ENCODE measurements at places on chromosomes 2 and 18.

DNA sequence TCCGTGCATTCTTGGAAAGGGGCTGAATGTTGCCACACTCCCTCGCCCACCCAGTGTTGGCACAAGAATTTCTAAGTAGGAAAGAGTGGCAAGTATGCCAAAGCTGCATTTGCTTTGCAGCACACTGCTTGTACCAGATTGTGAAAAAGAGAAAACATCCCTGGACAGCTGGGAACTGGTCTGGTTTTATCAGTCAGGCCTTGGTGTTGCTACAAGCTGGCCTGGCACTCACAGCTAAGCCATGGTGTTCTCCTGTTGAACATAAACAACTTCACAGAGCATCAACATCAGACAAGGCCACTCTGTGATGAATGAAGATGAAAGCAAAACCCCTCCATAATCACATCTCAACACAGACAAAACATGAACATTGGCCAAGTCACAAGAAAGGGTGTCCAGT lies 4.2 kb upstream of the TRABD2A start:
- DNase-seq, result no peak

- no peak for DNase-seq
Measured at GRCh38 chr18:59554796-59555335, 142.4 kb downstream of the CCBE1 start.

DNA sequence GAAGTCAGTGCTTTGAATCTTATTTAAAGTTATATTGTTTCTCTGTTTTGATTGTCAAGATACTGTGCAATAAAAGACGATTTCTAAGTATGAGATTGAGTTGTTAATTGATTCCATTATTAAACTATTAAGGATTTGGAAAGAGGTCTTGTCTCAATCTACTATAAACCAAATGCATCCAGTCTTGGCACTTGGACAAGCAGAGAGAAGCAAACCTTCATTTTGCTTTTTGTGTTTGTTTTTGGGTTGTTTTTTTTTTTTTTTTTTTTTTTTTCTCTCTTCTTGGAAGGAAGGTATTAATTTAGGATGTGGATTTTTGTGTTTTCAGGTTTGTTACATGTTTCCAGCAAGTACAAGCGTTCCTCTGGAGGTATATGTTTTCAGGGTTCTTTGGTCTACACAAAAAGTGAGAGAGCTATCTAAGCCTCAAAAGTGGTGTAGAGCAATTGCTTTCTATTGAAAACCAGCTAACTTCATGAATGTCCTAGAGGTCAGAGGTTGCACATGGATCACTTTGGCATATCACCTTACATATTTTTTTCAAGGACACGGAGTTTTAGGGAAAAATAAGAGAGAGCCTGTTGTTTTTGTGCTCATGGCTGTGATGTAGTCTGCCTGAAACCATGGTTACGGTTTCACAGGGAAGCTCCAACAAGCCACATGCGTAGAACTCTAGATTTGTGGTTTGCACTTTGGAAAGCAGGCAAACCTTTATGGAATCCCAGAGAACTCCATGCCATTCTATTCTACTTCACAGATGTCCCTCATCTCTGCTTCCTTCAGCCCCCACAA lies 1.8 kb downstream of the PRKCE start:
- DNase-seq, result no peak

GRCh38 chr2:10948188-10948564 lies 36.4 kb downstream of the KCNF1 start:
- no peak for DNase-seq

DNA sequence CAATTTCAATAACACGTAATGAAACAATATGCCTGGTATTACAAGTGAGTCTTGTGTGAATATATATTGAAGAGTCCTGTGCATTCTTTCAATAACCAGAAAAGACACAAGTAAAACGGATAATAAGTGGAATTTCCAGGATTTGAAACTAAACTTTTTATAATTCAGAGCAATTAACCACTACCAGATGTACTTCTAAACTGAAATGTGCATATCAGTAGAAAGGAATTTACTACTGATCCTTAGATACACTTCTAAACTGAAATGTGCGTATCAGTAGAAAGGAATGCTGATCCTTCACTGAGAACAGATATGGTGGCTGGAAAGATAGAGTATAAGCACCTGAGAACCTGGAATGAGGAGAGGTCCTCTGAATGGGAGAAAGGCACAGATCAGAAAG lies 470.9 kb upstream of the SPHKAP start:
- no peak for DNase-seq

- peak; percentile 54 for DNase-seq
Measured at GRCh38 chr18:79528846-79529245, 133.1 kb downstream of the NFATC1 start.

- DNase-seq, result no peak
Measured at GRCh38 chr2:190410166-190410565, 2.0 kb downstream of the MFSD6 start.

DNA sequence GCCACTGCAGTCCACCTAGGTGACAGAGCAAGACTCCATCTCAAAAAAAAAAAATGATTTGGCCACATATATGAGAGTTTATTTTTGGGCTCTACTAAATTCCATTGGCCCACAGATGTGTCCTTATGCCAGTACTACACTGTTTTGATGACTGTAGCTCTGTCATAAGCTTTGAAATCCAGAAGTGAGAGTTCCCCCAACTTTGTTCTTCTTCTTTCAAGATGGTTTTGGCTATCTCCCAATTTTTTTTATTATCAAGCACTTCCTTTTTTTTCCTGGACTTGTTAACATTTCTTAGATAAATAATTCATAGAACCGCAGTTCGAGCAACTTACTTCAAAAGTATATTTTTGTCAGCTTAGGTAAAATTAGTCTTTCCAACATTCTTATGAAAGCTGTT lies 96.9 kb downstream of the TSHZ1 start:
- no peak for DNase-seq

DNA sequence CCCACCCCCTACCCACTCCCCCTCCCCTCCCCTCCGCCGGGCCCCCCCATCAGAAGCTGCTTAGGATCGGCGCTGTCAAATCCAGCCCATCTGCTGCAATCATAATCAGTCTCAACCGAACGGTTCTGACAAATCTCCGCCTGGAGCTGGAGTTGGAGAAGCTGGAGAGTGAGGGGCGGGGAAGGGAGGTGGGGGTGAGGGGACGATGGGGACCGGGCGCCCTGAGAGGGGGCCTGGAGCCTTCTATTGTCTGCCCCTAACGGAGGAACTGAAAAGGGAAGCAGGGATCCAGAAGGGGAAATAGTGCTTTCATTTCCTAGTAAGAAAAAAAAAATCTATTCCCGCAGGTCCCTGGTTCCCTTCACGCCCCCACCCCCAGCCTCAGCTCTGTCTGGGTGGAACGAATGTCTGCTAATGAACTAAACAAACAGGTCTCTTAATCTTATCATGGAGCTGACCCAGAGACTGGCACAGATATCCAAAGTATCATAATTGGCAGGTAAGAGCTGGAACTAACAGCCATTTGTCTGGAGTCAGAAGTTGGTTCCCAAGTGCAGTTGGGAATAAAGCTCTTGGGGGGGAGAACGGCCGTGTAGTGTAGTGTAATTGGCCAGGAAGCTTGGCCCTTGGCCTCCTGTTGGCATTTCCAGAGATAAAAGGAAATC lies 301.2 kb downstream of the NCKAP5 start:
- no peak for DNase-seq

DNA sequence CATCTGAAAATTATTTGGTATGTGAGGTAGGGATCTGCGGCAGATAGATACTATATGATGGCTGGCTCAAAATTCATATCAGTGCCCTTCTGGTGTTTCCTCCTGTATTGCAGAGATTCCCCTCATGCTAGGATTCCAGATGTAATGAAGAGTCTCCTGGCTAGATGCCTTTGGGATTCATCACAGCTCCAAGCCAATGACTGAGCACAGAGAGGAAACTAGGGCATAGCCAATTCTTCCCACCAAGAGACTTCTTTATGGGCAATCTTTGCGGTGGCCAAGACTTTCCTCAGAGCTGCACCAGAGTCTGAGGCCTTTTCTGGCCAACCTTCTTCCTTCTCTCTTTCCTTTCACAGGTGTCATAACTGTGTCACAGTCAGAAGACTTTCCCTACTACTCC lies 25.5 kb upstream of the CIB4 start:
- no peak for DNase-seq

DNA sequence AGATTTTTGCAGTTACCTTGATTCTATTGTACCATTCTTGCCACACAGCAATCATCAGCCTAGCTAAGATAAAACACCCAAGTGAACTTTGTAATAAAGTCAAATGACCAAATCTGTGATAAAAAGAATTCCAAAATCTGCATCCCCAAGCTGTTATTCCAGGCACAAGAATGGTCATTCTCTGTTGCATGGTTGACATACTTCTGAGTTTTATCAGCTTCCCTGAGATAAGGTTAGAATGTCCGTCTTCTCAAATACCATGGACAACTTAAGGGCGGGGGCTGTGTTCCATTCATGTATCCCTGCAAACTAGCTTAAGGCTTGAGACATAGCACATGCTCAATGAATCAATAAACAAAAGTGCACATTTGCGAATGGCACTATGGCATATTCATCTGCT lies 8.1 kb upstream of the BMP10 start:
- DNase-seq, result no peak

GRCh38 chr2:196244966-196245365 lies 73.6 kb upstream of the STK17B start:
- no peak for DNase-seq

- no peak for DNase-seq
Measured at GRCh38 chr2:227627769-227628168, 10.5 kb downstream of the SCYGR4 start.

DNA sequence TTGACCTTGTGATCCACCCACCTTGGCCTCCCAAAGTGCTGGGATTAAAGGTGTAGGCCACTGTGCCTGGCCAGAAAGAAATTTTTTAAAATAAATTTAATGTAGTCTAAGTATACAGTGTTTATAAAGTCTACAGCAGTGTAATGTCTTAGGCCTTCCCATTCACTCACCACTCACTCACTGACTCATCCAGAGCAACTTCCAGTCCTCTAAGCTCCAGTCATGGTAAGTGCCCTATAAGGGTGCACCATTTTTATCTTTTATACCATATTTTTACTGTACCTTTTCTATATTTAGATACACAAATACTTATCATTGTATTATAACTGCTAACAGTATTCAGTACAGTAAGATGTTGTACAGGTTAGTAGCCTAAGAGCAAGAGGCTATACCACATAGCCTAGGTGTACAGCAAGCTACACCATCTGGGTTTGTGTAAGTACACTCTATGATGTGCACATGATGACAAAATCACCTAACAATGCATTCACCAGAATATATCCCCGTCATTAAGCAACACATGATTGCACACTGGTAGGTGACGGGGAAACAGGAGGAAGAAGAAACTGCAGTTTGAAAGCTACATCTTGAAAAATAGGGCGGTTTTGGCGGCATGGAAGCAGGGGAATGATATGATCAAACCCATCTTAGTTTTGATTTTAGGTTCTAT lies 105.1 kb upstream of the ITGB6 start:
- no peak for DNase-seq

GRCh38 chr2:143603035-143603655 lies 473.9 kb downstream of the ARHGAP15 start:
- DNase-seq, result no peak

DNA sequence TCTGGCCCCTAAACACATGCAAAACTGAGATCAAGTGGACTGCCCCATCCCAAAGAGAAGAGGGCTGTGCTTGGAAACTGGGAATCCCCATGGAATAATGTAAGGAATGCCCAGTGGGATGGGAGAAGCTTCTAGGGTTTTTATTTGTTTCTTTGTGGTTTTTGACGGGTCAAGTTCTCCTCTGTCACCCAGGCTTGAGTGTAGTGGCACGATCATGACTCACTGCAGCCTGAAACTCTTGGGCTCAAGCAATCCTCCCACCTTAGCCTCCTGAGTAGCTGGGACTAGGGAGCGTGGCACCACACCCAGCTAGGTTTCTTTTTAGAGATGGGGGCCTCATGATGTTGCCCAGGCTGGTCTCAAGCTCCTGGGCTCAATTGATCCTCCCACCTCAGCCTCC lies 101.7 kb upstream of the ZSWIM2 start:
- DNase-seq, result no peak

GRCh38 chr2:233130481-233131020 lies 70.4 kb downstream of the INPP5D start:
- DNase-seq, result no peak
